ENCODE measurements at places on chromosomes 3 and 15.
A peak's percentile ranks its signal among the peaks of the same experiment; 100 is the strongest.

- no peak for DNase-seq
These were observed 15.8 kb downstream of the UROC1 start for GRCh38 chr3:126501736-126502135.

DNA sequence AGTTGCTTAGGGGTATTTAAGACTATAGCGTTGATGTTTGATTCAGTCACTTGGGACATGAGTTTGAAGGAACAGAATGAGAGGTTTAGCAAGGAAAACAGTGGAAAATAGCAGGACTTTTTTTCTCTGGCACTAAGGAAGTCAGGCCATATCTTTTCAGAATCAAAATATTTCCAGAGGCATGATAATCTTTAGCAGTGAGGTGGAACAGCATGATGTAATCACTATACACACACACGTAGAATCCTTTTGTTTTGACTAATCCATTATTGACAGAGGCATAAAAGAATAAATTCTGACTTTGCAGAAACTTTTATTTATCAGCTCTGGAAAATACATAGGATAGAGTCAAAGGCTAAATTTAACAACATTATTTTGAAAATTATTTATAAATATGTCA is 174.1 kb downstream of the ZPLD1 start:
- no peak for DNase-seq

GRCh38 chr3:80769683-80770082 is 991.8 kb downstream of the GBE1 start:
- DNase-seq: no peak

DNA sequence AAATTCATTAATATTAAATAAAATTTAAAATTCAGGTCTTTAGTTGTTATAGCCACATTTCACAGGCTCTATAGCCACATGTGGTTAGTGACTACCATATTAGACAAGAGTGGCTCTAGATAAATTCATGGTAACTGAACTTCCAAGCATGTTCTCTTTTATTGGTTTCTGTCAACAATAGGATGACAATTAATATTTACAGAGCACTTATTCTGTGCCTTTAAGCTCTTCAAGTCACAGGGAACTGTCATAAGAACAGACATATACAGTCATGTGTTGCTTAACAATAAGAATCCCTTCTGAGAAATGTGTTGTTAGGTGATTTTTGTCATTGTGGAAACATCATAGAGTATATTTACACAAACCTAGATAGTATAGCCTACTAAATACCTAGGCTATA is 38.8 kb upstream of the SLC25A36 start:
- no peak for DNase-seq

- DNase-seq: no peak
These were observed 93.7 kb upstream of the BOC start for GRCh38 chr3:113117511-113118234.

DNA sequence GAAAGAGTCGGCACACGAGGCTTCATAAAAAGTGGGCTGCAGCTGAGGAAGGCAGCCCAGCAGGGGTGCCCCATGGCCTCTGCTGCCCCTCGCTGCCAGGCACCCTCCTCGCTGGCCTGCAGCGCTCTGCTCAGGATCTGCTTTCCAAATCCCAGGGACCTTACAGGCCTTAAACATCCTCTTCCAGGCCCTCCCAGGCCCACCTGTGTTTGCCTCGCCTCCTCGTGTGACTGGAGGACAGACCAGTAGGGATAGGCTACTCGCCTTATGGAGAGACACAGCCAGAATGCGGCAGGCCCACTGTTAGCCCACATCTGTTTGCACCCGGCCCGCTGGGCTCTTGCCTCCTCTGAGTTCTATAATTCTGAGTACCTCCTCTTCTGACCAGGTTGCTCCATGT is 124.5 kb upstream of the PLXNA1 start:
- no peak for DNase-seq

- no peak for DNase-seq
These were observed 81.9 kb upstream of the ADAMTSL3 start for GRCh38 chr15:83571820-83572707.

DNA sequence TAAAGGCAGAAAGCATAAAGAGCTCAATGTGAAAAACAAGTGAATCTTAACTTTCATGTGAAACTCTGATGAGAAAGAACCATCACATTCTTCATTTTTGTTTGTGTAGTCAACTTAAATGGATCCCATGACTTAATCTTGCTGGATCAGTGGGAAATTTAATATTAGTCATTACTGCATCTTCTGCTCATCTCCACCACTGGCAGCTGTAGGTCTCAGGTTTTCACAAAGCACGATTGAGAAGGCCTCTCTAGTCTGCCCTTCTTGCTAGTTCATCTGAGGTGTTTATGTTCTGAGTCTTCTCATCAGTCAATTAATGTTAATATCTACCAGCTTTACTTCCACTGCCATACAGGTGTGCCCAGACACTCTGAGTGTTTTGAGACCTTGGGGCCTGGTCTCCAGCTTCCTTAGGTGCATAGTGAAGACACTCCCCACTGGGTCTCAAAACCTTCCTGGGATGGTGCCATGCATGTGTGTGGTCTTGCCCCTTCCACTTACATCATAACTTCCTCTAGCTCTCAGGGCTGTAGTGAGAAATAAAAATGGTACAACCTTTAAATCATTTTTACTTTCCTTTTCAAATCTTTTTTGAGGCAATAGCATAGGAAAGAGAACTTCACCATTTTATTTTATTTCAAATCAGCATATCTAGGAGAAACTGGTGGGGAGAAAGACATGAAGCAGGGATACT is 421.6 kb upstream of the CBLB start:
- DNase-seq: no peak

GRCh38 chr3:194489736-194490612 is 3.2 kb upstream of the ATP13A3 start:
- DNase-seq: peak; percentile 86

Measured in inflammatory macrophage treated with lipopolysaccharide for 1 hour (primary cell).